ENCODE measurements at places on chromosomes 5 and 9.

DNA sequence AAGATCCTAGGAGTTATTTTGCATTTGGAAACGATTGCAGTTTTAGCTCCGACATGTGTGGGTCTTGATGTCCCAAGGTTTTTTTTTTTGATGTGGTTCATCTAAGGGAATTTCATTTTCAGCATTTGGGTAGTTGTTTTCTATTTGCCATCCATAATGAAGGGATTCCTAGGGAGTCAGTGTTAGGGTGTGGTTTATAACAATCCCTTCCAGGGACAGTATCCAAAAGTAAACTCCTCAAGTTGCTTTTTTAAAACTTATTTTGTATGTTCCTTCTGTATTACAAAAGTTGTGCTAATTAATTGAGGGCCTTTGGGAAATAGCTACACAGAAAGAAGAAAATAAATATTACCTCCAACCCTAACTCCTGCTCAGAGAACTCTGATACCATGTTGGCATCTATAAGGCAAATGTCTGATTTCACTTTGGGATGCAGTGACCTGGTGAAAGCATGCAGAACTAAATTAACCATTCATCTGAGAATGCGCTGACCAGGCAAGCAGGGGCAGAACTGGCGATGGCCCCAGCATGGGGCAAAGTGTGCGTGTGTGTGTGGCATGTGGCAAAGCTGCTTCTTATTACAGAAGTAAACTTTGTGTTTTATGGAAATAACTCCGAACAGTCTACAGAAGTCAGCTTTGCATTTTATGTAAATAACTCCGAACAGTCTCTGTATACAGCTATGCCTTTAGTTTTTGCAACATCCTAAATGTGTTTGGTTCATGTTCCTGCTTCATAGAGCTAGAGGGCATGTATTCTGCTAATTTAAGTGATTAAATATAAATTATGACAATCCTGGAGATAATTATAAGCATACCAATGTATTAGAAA is 237.2 kb downstream of the TRPM3 start:
- no peak for DNase-seq

DNA sequence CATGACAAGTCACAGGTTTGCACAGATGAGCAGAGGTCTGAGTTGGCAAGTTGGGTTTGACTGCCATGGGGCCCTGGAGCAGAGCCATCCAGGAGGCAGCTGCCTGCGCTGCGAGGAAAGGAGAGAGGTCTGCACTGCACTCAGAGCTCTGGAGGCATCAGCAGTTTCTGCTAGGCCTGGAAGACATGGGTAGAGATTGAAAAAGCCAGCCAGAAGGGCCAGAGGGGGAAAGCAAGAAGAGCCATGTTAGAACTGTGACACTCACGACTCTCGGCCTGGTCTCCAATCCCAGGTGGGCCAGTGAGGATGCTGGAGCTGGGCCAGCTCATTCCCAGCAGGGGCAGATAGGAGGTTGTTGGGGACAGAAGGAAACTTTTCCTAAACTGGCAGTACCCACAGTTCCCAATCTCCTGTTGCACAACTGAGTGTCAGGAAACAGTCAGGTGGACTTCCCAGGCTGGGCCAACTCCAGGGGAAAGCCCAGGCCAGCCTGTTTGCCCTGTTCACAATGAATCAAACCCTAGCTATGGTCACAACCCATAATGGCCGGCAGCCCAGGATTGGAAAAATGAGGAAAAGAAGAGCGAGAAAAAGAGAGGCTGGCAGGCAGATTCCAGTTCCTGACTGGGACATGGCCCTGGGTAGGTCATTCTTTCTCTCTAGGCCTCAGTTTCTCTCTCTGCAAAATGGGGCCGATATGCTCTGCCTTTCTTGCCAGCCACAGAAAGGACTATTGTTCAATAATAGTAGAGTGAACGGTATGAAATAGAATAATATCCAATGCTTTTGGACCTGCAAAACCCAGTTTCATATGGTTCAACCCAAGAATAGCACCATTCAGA is 7.8 kb upstream of the ORM1 start:
- DNase-seq = no peak

DNA sequence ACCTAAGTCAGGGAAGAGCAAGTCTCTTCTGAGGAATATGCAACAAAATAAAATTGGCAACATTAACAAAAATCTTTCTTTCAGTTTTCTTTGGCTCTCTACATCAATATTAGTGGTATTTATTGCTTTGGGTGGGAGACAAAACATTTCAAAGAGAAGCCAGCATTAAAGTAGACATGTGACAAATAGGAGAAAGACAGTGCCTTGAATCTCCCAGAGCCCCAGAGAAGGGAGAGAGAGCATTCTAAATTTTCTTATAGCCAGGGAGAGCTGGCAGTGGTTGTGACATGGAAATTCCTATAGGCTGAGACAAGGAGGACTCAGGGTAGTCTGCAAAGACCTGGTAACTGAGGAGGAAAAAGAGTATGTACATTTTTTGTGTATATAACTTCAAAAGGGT is 79.4 kb upstream of the NREP start:
- no peak for DNase-seq

DNA sequence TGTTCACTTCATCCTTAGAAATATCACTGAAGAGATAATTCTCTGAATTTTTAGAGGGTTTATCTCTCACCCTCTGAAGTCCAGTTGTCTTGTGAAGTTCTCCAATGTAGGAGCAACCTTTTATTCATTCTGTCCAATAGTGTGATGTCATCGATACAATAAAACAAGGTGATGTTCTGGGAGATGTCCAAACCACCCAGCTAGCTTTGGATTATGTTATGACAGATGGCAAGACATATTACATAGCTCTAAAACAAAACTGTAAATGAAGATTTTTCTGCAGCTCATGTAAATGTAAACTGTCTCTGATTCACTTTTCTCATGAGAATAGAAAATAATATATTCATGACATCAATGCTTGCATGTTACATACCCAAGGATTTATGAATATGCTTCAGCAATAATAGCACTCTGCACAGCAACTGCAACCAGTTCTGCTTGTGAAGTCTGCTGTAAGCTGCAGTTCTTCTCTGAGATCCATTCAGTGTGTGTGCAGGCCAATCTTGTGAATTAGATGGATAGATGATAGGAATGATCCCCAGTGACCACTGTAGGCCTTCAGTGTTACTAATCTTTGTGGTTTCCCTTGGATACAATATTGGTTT is 172.6 kb upstream of the CDH12 start:
- DNase-seq = no peak

Measured in NCI-H1930 (cell line).